B cell (primary cell): ENCODE measurements at places on chromosomes 11 and 22.

- DNase-seq = no peak
These were observed 124.4 kb upstream of the VPREB1 start for GRCh38 chr22:22120160-22120559.

GRCh38 chr11:95338430-95338991, 107.5 kb upstream of the SESN3 start:
- no peak for DNase-seq

GRCh38 chr22:28594797-28595462, 84.7 kb downstream of the TTC28 start:
- peak; percentile 38 for DNase-seq

GRCh38 chr11:30749268-30749667, 163.1 kb upstream of the MPPED2 start:
- no peak for DNase-seq

DNA sequence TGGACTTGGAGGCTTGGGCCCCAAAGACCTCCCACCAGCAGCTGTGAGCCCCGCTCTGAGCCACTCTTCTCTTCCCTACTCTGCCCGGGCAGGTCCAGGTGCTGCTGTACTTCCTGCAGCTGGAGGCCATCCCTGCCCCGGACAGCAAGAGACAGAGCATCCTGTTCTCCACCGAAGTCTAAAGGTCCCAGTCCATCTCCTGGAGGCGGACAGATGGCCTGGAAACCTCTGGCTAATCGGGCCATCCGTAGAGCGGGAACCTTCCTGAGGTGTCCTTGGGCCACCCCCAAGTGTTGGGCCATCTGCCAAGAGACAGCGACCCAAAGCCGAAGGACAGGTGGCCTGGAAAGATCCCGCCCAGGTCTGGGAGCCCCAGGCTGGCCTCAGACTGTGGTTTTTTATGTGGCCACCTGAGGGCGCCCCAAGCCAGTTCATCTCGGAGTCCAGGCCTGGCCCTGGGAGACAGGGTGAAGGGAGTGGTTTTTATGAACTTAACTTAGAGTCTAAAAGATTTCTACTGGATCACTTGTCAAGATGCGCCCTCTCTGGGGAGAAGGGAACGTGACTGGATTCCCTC, 135.1 kb downstream of the BCR start:
- peak; percentile 59 for DNase-seq

GRCh38 chr22:19643448-19644313, 70.6 kb upstream of the SEPTIN5 start:
- DNase-seq = no peak

DNA sequence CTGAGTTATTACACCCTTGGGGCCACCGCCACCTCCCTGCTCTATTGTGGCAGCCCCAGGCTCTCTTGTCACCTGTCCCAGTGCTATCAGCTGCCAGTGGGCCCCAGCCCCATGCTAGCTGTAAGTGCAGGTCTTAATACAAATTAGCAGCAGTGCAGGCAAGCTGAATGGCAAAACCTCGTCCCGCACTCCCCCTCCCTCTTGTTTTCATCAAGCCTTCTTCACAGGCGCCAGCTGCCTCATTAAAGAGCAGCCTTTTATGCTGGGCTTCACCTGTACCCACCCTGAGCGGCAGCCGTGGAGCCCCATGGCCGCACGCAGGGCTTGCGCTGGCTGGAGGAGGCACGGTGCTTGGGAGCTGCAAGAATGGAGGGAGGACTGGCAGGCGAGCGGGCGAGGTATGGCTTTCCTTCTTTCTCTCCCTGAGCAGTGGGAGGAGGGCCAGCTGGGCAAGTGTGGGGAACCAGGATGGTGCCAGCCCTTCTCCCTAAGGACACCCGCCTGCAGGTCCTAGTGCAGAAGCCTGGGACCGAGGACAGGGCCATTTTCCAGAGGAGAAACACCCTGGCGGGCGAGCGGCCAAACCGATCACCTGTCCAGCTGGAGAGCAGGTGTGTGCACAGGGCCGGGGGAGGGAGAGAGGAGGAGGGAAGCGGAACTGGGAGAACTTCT, 70.7 kb downstream of the FLI1 start:
- no peak for DNase-seq

DNA sequence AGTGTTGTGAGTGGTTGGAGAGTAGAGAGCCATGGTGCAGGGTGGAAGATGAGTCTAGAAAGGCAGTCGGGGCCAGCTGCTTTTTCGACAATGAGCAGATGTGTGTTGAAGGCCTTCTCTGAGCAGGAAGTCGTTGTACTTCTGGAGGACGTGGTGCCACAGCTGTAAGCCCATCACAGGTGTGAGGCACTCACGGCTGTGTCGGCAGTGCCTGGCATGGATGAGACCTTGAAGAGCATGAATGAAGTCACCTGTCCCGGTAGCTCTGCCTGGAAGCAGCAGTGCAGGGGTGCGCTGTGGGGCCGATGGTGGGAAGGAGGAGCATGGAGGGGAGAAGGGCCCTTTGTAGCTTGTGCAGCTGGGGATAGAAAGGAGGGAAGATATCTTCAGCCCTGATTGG, 165.2 kb downstream of the PKNOX2 start:
- DNase-seq = no peak

GRCh38 chr11:57157624-57158023, 24.1 kb upstream of the LRRC55 start:
- no peak for DNase-seq

GRCh38 chr11:28730336-28730735, 622.1 kb downstream of the METTL15 start:
- DNase-seq = no peak

DNA sequence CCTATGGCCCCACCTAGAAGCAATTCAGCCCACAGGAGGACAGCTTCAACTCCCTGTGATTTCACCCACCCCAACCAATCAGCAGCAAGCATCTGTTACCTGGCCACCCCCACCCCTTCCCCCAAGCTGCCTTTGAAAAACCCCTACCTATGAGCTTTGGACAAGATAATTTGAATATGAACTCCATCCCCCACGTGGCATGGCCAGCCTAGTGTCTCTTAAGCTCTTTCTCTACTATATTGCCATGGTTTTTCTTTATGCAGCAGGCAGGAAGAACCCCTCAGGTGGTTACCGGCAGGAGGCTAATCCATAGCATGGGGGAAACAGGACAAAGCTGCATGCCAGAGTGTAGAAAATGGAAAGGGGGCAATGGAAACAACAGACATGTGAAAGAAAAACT, 29.0 kb downstream of the CTSC start:
- no peak for DNase-seq

GRCh38 chr22:48418831-48419230, 1408.8 kb downstream of the BRD1 start:
- no peak for DNase-seq

GRCh38 chr11:2796508-2797113, 89.0 kb downstream of the CDKN1C start:
- no peak for DNase-seq

GRCh38 chr11:39363571-39363970, 2095.9 kb downstream of the LRRC4C start:
- no peak for DNase-seq

GRCh38 chr11:76695771-76696170, 25.2 kb upstream of the LRRC32 start:
- DNase-seq = no peak

DNA sequence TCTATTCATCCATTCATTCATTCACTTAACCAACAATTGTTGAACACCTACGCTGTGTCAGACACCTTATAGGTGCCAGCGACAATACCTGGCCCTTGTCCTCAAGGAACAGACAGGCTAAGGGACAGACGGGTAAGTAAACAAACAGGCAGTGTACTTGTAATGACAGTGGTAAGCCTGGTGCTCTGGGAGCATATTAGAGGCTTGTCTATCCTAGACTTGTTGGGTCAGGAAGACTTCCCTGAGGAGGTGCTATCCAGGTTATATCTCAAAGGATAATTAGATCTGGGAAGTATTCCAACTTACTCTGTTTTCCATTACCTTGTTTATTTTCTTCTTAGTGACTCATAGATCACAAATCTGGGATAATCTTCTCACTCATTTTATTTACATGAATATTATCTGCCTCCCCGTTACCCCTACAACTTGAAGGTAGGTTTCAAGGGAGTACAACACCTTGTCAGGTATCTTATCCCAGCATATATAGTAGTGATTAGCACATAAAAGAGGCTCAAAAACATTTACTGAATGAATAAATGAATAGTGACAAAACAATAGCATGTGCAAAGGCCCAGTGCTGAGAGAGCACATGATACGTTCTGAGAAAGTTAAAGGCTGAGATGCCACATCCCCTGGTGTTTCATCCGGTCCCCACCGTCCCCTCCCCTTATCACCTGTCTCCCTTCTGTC, 75.3 kb upstream of the NCAM1 start:
- DNase-seq = no peak

DNA sequence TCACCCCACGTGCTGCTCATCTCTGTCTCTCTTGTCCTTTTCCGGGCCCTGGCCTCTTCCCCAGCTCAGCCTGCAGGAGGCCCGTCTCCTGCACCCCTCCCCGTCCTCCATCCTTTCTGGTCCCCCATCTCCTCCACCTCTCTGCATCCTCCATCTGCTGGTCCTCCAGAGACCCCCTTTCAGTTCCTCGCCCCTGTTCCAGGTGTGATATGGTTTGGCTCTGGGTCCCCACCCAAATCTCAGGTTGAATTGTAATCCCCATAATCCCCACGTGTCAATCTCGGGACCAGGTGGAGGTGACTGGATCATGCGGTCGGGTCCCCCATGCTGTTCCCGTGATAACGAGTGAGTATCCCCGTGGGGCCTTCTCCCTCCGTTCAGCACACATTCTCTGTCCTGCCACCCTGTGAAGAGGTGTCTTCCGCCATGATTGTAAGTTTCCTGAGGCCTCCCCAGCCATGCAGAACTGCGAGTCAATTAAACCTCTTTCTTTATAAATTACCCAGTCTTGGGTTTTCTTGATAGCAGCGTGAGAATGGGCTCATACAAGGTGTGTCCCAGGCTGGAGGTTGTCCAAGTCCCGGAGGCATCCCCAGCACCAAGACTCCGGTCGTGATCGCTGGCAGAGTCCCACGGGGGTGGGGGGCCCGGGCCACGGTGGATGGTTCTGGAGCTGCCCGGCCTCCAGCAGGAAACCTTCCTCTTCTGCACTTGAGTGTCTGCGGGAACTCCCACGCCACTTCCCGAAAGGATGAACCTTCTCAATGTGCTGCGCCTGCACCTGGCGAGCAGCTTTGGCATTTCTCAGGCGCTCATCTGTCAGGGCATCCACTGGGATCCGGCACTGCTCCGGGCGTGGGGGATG, 29.0 kb upstream of the TOLLIP start:
- DNase-seq = peak; percentile 43

GRCh38 chr11:69854713-69855112, 35.5 kb upstream of the FGF3 start:
- no peak for DNase-seq

GRCh38 chr11:1916132-1916985, 3.1 kb upstream of the TNNT3 start:
- DNase-seq = no peak

DNA sequence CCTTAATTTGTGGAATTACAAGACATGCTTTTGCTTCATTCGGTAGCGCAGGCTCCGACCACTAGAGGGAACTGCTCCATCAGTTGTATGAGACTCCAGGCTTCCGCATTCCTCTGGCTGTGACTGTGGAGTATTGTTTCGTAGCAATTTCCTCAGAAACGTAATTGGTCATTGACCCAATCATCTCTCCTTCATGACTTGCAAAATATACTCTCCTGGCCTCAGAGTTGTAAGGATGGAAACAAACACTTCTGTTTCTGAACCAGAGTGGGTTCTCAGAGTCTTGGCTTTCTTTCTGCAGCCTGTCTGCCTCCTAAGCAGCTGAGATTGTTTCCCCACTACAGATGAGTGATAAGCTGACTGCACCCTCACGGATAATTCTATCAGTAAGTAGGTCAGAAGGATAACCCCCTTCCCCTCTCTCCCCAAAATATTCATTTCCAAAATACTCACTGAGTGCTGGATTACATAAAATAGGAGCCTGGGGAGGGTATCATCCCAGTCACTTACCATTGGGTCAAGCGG, 146.8 kb upstream of the ZC3H12C start:
- peak; percentile 79 for DNase-seq

GRCh38 chr22:37647928-37648327, 8.5 kb downstream of the SH3BP1 start:
- DNase-seq = no peak

DNA sequence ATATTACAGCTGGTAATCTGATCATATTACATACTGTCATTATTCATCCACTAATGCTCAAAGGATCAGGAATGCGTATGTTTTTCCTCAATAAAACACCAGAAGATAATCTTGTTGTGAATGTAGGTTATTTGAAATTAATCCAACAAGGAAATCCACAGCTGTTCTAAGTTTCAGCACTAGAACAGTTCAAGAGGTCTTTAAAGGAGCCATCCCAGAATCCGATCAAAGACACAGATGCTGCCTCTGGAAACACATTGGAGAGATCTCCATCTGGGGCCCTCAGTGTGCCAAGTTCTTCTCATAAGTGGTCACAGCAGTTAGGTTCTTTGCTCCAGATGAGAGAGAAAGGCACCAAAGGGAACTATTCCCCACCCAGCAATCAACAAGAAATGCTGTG, 1955.1 kb upstream of the RAG2 start:
- DNase-seq = no peak

DNA sequence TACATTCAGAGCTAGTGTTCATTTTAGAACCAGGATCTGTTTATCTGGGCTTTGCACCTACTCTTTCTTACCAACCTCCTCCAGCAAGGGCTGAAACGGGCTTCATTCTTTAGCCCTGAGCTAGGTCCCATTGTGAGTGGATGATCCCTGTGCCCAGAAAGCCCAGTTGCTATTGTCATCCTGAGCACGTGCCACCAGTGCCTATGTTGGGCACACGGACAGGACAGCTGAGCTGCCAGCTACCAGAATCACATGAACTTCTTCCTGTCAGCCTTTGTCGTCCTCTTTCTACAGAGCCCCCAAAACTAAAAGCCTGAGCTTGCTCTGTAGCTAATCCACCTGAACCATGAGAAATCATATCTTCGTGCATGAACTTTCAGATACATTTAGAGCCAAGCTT, 74.4 kb upstream of the NTM start:
- no peak for DNase-seq

DNA sequence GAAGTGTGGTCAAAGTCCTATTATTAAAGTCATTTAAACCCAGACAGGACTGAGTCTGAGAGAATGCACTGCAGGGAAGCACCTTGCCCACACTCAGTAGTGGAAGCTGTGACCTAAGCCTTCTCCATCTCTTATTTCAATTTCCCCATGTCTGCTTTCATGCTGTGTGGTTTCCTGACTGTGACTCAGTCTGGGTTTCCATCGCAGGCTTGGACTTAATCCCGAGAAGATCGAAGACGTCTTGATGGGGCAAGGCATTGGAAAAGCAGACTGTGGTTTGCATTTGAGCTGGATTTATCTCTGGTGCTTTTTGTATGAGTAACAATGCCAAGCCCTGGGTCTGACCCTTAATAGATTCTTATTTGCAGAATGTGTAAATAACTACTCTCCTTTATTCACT, 238.9 kb downstream of the NTM start:
- DNase-seq = no peak

- DNase-seq = no peak
These were observed 29.2 kb downstream of the SGSM3 start for GRCh38 chr22:40399621-40400020.

GRCh38 chr11:104705490-104706190, 192.6 kb downstream of the CASP12 start:
- DNase-seq = peak; percentile 69
